ENCODE measurements at places on chromosomes 12 and 14.
A peak's percentile ranks its signal among the peaks of the same experiment; 100 is the strongest.

GRCh38 chr12:95006206-95006605 lies 2.7 kb upstream of the NDUFA12 start:
- no peak for DNase-seq

DNA sequence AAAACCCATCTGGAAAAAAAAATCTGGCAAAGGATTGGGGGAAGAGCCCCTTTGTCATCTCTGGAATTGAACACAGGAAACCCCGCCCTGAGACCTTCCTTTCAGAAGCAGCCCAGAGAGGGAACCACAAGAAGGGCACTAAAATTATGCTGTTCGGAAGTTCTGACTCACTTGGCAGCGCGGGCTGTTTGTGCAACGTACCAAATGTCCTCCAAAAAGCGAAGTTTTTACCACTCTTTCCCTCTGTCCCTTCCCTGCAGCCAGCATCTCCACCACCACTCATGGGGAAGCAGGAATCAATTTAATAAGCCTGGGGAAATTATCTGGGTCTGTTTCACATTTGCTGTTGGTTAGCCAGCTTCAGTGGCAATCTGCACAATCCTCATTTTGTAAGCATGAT lies 3.2 kb upstream of the SYNE3 start:
- DNase-seq: no peak

DNA sequence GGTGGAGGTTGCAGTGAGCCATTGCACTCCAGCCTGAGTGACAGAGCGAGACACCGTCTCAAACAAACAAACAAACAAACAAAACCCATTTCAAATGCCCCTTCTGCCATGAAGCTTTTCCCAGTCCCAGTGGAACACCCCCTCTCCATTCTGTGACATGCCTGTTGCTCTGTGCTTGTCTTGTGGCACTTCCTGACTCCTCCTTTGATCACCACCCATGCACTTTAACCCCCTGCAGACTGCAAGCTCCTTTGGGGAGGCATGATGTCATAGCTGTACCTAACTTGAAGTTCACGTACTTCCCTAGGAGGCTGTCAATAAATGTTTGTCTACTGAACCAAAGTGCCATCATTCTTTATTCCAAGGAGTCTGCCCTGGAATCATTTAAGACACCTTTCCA lies 64.7 kb downstream of the TMCC3 start:
- DNase-seq: peak; percentile 7

DNA sequence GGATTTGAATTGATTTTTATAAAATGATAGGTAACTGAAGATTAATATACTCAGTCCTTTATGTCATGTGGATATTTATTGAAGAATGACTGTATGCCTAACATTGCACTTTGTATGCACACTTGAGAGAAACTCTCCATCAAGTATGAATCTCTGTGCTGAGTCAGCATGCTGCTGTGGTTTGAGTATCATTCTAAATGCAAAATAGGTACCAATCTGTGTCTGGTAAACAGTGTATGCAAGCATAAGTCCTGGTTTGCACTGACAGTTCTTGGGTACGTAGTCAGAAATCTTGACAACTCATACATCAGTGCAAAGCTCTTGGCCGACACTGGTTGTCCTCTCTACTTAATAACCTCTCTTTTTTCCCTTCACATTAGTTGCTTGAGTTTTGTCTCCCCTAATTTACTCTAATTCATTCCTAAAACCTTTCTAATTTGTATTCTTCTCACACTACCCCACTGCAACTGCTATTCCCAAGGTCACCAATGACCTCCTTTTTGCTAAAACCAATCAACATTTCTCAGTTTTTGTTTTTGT lies 21.8 kb downstream of the MGAT4C start:
- peak; percentile 40 for DNase-seq

GRCh38 chr14:63893701-63894458 lies 41.1 kb downstream of the SYNE2 start:
- peak; percentile 25 for DNase-seq

- DNase-seq: no peak
Measured at GRCh38 chr14:74915426-74915825, 7.6 kb downstream of the RPS6KL1 start.

- DNase-seq: no peak
Measured at GRCh38 chr12:108131035-108131434, 1.9 kb downstream of the WSCD2 start.

GRCh38 chr12:27771481-27772327 lies 8.3 kb upstream of the KLHL42 start:
- no peak for DNase-seq

DNA sequence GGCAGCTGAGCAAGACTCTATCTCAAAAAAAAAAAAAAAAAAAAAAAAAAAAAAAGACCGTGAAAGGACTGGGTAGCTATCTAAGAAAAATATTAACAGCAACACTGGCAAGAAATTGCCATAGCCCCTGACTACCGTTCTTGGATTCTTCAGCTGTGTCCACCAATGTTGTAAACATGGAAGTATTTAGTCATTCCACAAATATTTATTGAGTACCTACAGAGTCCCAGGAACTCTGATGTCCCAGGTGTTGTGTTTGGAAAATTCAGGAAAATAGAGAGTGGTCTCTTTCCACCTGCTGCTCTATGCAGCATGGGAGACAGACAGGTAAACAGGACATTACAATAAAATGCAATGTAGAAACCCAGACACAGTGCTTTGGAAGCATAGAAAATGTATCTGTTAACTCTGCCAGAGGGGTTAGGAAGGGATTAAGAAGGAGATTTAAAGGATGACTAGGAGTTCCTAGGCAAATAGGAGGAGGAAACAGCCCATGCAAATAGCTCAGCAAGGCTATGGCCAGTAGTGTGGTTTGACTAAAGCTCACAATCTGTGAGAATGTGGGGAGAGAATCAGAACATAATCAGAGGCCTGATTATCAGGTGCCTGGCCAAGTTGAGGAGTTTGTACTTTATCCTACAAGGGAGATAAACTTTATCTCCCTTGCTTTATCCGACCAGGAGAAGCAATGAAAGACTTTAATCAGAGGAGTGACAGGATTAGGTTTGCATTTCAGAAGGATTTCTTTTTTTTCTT lies 2.1 kb upstream of the DLST start:
- DNase-seq: no peak

- peak; percentile 100 for DNase-seq
Measured at GRCh38 chr12:96094201-96094600, 58.8 kb upstream of the LTA4H start.

DNA sequence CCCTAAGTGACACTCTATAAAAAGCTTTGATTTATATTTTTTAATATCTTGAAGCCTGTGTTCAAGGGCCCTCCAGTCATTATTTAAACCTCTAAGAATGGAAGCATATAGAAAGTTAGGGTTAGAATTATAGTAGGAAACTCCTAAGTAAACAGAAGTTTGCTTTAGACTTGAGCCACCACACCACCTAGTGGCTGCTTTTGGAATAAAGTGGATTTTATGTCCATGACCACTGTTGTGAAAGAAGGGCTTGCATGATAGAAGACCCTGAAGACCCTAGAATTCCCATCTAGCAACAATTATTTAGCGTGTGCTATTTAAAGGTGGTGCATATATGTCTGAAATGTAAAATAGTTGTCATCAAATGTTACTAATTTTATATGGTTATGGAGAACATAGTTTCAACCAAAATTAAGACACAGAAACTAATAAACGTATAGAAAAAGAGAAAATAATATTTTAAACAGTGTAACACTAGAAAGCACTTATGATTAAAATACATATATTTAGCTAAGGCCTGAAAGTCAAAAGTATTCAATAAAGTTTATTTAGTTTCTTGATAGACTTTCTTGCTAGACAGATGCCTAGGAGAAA lies 21.3 kb downstream of the LRRIQ1 start:
- DNase-seq: peak; percentile 69

- DNase-seq: no peak
Measured at GRCh38 chr12:96083020-96083719, 47.8 kb upstream of the LTA4H start.

DNA sequence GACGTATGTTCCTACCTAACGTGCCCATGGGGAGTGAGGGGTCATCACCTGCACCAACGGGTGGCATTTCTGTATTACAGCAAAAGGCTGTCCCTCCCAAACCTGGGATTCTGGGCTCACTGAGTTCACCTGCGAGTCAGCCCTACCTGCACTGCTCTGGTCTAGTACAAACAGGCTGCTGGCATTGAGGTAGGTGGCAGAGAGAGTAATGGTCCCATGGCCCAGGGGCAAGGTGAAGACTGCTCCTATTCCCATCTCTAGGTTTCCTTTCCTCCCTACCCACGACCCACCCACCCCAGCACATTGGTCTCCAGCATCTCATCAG lies 421 bp downstream of the SUOX start:
- peak; percentile 58 for DNase-seq

GRCh38 chr12:100716945-100717732 lies 77.4 kb upstream of the ANO4 start:
- peak; percentile 92 for DNase-seq

DNA sequence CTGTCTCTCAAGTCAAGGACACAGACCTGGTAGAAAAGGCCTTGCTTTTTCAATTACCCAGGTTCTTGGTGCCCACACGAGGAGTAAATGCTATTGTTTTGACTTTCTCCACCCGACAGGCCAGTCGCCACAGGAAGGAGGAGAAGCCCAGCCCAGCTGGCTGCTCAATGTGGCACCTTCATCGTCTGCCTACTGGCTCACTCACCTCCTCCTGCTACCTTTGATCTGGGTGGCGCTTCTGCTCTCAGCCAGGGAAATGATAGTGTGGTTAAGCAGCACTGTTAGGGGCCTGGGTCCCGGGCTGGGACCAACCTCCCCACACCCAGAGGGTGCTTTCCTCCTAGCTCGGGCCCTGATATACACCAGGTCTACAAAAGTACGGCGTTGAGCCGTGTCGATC lies 75.0 kb upstream of the FZD10 start:
- DNase-seq: no peak

DNA sequence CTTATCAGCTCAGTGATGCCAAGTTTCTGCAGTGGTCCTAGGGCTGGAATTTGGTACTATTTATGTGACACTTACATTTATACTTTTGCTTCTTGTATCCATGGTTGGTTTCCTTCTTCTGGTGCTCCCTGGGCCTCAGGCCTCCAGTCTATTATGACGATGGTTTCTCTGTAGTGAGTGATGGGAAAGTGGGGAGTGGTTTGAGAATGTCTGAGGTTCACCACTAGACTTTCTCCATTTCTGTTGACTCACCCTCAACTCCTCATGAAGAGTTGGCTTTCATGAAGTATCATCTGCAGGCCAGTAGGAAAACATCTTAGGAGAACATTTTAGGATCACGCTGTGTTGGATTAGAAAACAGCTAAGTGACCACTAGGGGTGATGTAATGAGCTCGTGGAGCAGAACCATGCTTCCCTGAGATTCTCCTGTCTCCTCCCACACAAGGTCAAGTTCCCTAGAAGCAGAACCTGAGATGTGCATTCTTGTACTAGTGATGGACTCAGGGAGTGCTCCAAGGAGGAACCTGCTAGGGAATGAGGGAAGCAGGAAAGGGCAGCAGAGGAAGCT lies 32.1 kb downstream of the RPH3A start:
- DNase-seq: no peak

- DNase-seq: no peak
Measured at GRCh38 chr14:59215322-59215721, 26.9 kb downstream of the DAAM1 start.

GRCh38 chr14:90388982-90389381 lies 7.8 kb upstream of the CALM1 start:
- no peak for DNase-seq

DNA sequence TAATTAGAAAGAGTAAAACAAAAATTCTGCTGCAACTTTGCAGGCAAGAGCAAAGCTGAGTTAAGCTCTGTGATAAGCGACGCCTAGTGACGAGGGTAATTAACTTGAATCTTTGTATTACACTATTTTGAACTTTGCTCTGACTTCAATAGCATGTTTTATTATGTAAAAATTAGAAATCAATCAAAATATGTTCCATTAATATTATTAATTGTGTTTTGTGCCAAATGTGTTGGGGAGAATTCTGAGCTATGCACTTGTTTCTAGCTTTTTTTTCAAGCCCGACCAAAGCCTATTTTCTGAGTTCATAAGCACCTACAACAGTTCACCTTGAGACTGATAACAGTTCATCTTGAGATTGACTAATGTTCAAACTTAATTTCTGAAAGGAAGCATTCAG lies 90.1 kb upstream of the PDE3A start:
- DNase-seq: no peak

DNA sequence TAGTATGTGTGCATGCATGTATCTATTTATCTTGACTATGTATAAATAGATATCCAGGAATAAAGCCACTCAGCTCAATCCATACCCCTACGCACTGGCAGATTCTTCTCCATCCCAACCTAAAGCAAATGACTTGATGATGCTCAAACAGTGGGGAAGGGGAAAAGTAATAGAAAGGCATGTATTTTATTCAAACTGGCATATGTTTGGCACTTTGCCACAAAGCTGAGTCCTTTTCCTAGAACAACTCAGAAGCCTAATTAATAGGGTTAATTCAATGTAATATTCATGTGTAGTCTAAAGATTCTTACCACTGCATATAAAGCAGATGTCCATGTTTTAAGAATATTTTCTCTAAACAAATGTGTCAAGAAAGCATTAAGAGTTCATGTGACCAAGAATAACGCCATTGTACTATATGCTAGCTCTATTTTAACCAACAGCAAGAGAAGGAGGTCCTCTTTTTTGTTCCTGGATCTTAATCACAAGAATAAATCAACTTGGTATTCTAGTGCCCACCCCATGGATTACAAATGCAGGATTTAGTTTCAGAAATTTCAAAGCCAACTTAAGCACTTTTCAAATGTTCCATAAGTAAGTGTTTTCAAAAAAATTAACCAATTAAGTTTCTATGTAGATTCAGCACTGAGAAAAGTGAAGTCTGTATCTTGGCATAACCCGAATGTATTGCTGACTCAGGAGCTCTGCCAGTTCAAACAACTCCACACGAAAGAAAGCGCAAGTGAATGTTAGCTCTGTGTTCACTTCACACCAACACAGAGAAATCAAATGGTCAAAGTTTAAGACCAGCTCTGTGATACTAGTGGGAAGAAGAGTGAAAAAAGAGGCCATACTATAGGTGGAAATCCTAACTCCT lies 233.6 kb downstream of the MED13L start:
- DNase-seq: peak; percentile 80

DNA sequence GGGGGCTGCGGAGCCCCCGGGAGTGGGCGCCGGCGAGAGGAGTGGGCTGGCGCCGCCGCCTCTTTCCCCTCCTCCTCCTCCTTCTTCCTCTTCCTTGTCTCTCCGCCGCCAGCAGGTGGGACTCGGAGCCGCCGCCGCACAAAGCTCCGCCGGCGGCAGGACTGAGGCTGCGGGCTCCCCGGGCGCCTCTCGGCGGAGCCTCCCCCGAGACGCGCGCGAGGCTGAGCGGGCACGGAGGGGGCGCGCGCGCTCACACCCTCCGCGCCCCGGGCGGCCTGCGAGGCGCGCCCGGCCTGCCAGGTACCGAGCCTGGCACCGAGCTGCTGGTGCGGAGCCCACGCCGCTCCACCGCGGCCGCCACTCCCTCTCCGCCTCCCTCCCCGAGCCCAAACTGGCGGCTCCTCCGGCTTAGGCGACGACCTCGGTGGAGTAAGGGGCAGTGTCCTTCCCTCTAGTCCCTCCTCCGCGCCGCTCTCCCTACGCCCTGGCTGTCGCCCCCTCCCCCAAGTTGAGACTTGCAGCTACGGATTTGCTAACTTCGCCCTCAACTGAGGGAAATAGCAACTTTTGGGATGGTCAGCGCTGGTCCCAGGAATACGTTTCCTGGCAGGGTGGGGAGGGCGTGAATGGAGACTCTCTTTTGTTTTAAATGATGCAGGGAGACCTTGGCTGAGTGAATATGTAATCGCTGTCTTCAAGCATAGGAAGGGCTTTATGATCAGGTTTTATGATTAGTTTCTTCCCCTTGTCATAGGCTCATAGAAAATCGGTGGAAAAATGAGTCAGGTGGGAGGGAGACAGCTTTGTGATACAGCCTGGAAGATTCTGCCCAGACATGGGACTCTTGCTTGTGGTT lies 199.5 kb upstream of the CAND1 start:
- DNase-seq: peak; percentile 73

GRCh38 chr14:51167587-51168214 lies 72.3 kb upstream of the TMX1 start:
- DNase-seq: no peak

All from NCI-H69 (cell line).